Lung (tissue), 17 donors: ENCODE measurements at places on chromosomes 4 and X. TPM values are rescaled to one million over a fixed set of nuclear protein-coding genes. Genes with fewer than 3 reads are reported as not detected.

The ALB gene
- 0.41 TPM for polyA plus RNA-seq

The ASIC5 gene
- not detected for polyA plus RNA-seq

The CENPVL2 gene
- not detected for polyA plus RNA-seq

The TCEAL3 gene
- polyA plus RNA-seq: 29.8 TPM

The SLC34A2 gene
- 723 TPM for polyA plus RNA-seq

The SLC4A4 gene
- polyA plus RNA-seq: 4.8 TPM

The WDR1 gene
- polyA plus RNA-seq: 72.0 TPM

The TMEM271 gene
- not detected for polyA plus RNA-seq

The PDLIM5 gene
- 20.4 TPM for polyA plus RNA-seq
